Spinal cord (tissue), 10 donors: ENCODE measurements at places on chromosomes 16 and 17. TPM values are rescaled to one million over a fixed set of nuclear protein-coding genes. Genes with fewer than 3 reads are reported as not detected.

- no peak for DNase-seq
Observed at GRCh38 chr16:76910931-76911330, 280.1 kb upstream of the MON1B start.

DNA sequence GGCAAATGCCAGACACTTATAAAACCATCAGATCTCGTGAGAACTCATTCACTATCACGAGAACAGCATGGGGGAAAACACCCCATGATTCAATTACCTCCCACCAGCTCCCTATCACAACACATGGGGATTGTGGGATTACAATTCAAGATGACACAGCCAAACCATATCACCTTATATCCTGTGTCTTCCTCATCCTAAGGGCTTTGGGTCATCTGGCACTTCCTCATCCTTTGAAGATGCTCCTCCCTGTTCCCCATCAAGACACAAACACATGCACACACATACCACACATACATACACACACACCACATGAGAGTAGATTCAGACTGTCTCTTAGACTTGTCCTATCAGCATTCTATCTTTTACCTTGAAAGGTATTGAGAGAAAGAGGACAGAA lies 2.8 kb upstream of the PMFBP1 start:
- no peak for DNase-seq

DNA sequence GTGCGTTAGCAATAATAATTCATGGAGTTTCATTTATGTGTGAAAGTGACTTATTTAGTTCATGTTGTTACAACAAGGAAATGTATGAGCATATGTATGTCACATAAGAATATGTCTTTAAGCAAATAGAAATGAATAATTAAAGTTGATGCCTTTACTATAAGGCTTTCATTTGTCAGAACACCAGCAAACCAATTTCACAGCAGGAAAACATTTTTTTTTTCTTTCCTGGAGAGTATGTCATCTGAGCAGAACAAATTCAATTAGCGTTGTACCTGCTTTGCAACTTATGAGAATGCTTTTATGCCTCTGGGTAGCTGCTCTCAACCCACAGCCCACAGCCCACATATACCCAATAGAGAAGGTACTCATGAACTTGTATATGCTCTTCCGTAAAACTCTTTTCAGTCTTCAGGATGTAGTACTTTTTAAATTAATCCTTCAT lies 26.3 kb upstream of the APOH start:
- DNase-seq = no peak

The MYH2 gene
- 0.21 TPM for polyA plus RNA-seq
